ENCODE measurements at places on chromosomes 16 and 17.

- no peak for DNase-seq
Measured at GRCh38 chr16:3640207-3640606, 14.3 kb upstream of the DNASE1 start.

- DNase-seq, result no peak
Measured at GRCh38 chr16:78695391-78695790, 595.9 kb downstream of the WWOX start.

- no peak for DNase-seq
Measured at GRCh38 chr16:79595231-79595641, 5.3 kb downstream of the MAF start.

GRCh38 chr17:61716225-61716829, 125.3 kb upstream of the NACA2 start:
- no peak for DNase-seq

DNA sequence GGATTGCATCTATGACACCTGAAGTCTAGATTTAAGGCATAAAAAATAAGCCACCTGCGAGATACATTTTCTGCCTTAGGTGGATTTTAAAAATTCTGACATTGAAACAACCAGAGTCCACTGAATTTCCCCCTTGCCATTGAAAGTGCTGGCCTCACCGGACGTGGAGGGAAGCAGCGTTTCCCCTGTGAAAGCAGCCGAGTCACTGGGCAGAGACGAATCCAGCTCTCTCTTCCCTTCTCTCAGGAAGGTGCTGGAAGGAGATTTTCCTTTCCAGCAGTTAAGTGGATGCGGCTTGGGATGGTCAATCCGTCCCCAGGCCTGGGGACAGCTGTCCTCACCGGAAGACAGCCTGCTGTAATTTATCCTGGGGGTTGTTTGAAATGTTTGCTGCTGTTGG, 270.9 kb upstream of the FOXF1 start:
- no peak for DNase-seq

DNA sequence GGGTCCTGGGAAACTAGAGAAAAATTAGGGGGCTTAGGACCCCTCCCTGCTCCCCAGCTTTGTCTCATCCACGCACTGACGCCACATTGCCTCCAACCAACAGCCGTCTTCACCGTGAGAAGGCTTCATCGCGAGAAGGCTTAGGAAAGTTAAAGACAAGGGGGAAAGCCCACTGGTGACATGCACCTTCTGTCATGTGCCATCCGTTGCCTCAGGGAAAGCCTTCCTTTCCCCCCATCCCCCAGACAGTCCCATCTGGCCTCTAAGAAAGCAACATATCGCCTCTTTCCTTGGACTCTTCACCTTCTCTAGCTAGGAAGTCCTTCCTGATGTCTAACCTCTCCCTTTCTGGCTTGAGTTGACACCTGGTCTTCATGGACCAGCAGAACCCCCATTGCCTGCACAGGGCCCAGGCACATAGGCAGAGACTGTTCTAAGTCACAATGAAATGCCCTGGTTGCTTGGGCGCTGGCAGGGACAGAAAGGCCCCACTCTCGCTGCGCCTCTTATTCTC, 2.1 kb downstream of the FOXN1 start:
- DNase-seq, result no peak

DNA sequence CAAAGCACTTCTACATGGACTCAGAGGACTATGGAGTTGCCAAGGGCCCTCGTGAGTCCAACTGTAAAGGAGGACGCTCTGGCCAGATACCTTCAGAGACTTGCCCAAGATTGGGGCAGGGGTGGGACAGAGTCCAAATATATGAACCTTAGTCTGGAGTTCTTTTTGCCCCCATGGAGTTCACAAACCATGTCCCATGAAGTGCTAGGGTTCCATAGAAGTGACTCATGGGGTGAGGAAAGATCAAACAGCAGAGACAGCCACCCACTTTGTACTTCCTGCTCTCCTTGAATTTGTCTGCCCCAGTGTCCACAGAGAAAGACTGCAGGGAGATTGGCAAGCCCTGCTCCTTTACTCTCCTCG, 29.0 kb downstream of the SRL start:
- DNase-seq, result no peak

- no peak for DNase-seq
Measured at GRCh38 chr16:65989861-65990604, 376.5 kb upstream of the CDH5 start.

- DNase-seq, result no peak
Measured at GRCh38 chr16:50367777-50368409, 895 bp downstream of the BRD7 start.

GRCh38 chr16:50059669-50060068, 6.1 kb upstream of the HEATR3 start:
- no peak for DNase-seq

- peak; percentile 44 for DNase-seq
Measured at GRCh38 chr16:2250652-2251295, 613 bp downstream of the ECI1 start.

DNA sequence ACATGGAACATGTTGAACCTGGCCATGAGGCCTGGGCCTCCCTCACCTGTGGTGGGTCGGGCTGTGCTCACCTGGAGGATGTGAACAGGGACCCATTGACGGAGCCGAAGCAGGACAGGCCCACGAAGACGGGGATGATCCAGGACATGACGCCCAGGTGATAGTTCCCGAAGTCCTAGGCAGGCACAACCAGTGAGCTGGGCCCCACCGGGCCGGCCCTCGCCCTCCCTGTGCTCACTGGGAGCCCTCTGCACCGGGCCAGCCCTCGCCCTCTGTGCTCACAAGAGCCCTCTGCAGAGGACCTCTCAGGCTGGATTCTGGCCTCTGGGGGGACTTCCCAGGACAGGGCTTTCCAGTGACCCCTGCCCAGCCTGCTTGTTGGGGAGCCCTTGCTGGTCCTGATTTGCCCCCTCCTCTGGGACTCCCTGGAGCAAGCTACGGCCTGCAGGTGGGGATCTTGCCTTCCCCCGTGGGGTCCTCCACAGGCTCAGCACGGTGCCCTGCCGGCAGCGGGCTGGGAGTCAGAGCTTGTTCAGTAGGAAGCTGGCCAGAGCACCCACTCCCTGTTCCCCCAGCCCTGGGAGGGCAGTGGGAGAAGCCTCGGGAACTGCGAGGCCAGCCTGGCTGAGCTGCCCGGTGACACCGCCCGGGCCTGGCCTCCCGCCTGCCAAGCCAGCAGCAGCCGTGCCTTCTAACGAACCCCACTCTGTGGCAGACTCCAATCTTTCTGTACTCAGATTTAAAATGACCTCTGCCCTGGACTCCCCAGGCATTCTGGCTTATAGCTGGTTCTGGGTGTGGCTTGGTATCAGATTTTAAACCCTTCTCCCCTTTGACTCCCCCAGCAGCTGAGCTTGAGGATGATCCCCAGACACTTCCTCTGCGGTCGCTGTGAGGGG, 30.4 kb downstream of the SLC7A5 start:
- no peak for DNase-seq

DNA sequence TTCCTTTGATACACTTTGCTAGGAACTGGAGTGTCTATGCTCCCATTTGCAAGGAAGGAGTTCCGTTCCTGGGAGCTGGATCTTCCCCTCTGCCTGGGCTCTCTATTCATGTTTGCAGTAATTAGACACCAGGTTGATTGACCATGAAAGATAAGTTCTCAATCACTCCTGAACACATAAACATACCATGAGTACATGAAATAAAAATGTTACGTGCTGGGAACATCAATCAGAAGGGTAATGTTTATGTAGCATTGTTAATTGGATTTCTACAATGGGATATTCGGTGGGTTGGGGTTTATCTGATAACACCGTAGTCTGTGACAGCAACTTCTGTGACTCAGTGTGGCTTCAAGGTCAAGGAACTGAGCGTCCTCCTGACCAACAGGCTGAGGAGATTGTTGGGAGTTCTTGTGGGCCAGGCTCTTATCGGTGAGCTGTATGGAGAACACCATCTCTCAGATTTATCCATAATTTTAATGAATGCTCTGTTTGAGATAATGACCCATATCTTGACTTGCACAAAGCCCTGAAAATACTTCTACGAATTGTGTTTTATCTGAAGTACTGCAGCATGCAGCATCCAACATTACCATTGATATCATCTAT, 136.4 kb downstream of the NPIPB5 start:
- DNase-seq, result no peak

GRCh38 chr17:55458978-55459377, 37.3 kb upstream of the MMD start:
- peak; percentile 70 for DNase-seq

DNA sequence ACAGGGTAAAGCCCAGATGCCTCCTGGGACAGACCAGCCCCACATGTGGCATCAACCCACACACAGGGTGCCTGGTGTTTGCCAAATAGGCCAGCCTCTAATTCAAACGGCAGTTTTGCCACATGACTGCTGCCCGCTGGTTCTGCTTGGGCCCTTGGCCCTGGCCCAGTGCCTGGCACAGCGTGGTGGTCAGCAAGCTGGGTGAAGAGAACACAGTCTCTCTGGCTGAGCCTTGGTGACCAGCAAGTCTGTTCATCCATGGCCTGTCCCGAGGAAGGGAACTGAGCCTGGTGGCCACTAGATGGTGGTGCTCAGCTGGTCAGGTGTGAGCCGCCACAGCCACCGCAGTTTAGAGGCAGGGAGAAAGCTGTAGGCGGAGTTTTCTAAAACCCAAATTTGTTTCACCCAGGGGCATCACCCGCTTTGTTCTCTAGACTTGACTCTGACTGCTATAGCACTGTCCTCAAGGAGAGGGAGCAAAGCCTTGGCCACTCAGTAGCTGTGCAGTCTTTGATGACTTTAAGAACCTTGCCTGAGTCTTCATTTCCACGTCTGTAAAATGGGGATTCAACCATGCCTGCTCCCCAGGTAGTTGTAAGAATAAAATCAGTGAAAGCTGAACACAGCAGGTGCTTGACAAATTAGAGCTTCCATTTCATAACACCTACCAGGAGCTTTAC, 4.7 kb upstream of the GFAP start:
- DNase-seq, result peak; percentile 62

- no peak for DNase-seq
Measured at GRCh38 chr17:76475302-76475701, 7.9 kb downstream of the AANAT start.

All from activated naive CD8-positive, alpha-beta T cell treated with anti-CD3 and anti-CD28 coated beads, Interleukin-2, amount 50 U/mL, for 24 hours (primary cell).